ENCODE measurements at places on chromosomes 3 and 15.

DNA sequence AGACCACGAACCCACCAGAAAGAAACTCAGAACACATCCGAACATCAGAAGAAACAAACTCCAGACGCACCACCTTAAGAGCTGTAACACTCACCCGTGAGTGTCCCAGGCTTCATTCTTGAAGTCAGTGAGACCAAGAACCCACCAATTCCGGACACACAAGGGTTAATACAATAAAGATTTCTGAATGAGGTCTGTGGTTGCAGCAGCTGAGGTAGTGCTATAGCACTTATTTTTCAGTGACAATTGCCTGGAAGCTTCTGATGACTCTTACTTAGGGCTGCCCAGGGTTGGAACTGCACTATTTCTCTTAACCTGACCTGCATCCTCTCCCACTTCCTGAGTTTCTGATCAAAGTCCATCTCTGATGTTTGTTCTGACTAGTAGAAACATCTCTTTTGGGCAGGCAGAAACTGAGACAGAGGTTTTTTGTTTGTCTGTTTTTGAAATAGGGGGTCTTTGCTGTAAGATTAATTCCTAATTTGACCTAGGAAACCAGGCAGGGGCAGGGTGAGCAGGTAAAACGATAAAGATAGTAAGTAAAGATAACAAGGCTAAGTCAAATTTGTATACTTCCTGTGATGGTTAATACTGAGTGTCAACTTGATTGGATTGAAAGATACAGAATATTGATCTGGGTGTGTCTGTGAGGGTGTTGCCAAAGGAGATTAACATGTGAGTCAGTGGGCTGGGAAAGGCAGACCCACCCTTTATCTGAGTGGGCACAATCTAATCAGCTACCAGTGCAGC is 169.1 kb downstream of the GAP43 start:
- DNase-seq: no peak

GRCh38 chr15:85828874-85829273 is 34.1 kb upstream of the KLHL25 start:
- no peak for DNase-seq

GRCh38 chr15:48823237-48823636 is 12.4 kb upstream of the CEP152 start:
- no peak for DNase-seq

DNA sequence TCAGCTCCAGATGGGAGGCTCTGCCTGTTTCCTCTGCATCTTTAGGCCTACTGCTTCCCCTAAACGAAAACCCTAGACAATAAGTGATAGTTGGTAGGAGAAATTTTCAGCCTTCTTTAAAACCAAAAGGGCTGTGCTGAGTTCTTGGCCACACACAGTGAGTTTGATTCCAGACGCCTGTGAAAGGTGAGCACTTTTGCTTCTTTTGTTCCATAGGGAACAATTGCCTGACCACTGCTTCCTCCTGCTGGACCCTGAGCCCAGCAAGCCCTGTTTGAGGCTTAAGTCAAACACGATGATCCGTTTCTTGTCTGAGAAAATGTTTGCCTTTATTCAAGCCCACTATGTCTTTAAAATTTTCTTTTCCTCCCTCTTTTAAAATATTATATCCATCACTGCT is 493.9 kb downstream of the ZIC1 start:
- DNase-seq: no peak

GRCh38 chr3:146544929-146545528 is 622 bp upstream of the PLSCR1 start:
- DNase-seq: no peak

GRCh38 chr3:99929745-99930139 is 112.1 kb downstream of the CMSS1 start:
- DNase-seq: no peak

- no peak for DNase-seq
These were observed 12.0 kb upstream of the AHSG start for GRCh38 chr3:186600896-186601295.

- no peak for DNase-seq
These were observed 1058.5 kb downstream of the ROBO2 start for GRCh38 chr3:78098367-78098766.

Measured in nucleus accumbens (tissue), 56 donors.